NCI-H1092 treated with DMSO at 0.1 percent for 48 hours (cell line): ENCODE measurements at places on chromosomes 4 and X.

DNA sequence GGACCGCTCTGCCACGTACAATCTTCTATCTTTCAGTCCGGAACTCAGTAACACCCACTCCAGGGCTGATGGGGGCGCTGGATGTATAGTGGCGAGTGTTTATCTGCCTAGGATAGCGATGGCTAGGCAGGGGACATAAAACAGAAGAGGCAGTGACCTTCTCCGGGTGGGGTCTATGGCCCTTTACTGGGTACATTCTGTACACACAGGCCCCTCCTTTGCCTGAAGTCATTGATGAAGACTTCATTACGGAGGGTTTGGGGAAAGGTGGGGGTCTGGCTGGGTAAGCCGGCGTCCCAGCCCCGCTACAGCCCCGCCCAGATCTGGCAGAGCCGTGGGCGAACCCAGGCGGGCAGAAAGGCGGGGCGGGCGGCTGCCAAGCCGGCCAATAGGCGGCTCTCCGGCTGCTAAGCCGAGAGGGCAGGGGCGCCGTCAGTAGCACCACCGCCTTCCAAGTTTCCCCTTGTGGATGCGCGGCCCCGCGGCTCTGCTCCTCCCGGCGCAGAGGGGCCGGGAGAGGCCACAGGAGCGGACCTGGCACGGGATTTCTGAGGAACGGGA lies at the start of gene CHST7:
CHST7 (plus strand) TSS at position 435 of the 561 bp plus-strand sequence. CDS start 167 bp downstream, outside the sequence.
- peak; percentile 83 for DNase-seq

GRCh38 chr4:186881521-186882220 lies 158.0 kb upstream of the FAT1 start:
- no peak for DNase-seq

DNA sequence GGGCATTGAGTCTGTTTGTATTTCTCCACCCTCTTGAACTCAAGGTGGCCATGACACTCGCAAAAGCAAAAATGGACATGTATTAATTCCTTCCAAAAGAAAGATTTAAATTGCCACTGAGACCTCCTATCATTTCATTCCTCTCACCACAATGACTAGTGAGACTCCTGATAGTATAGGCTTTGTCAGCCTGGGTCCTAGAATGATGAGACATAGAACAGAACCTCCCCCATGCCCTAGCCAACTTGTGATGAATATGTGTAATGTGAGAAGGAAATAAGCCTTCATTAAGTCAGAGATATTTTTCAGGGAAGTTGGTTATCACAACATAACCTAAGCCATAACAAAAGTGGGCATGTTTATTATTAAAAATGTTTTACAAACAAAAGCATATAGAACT lies 62.5 kb downstream of the ASB9 start:
- DNase-seq: peak; percentile 29

GRCh38 chr4:38072578-38072977 lies 112.4 kb downstream of the PTTG2 start:
- no peak for DNase-seq

DNA sequence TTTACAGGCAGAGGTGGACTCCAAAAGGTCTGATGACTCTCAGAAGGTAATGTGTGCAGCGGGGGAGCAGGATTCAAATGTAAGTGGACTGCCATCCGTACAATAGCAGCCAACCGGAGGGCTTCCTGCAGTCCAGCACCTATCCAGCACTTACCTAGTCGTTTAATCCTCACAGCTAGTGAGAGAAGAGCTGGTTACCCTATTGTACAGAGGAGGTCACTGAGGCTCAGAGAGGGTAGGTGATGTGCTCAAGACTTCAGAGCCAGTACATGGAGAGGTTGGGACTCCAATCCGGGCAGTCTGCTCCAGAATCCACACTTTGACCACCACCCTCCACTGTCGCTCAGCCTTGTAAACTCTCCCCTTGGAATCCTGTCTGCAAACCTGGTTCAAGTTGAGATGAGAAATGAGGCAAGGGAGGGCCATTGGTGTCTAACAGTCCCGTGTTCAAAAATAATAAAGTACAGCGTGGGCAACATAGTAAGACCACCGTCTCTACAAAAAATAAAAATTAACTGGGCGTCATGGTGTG lies 22.5 kb upstream of the JAKMIP1 start:
- no peak for DNase-seq

GRCh38 chr4:81506731-81507130 lies 35.0 kb upstream of the RASGEF1B start:
- no peak for DNase-seq

DNA sequence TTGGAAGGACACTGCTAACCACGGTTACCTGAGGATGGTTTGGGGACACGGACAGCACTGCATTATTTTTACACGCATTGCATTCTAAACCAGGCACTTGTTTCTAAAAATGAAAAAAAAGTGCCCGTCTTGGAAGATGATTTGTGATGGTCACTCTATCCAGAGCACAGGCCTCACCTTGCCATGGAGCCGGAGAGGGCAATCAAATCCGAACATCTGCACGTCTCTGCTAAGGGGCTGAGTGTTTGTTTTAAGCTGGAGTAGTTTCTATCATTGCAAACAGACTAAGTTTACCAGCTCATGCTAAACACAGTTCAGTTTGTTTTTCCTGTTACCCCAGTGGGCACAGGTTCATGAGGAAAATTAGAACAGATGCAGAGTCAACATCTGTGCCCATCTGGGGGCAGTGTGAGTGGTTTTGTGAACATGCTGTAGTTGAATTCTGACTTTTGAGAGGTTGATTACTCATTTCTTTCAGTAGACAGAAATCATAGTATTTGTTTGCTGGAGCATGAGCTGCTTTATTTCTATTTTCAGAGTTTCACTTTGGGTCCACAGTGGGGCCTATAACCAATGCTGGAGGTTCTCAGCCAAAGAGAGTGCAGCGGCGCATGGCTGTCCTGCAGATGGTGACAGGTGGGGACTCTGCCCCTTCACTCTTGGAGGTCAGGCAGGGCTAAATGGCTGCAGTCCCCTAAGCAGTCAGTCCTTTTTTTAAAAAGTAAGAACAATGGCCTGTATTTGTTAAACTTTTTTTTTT lies 65.4 kb upstream of the ENPP6 start:
- peak; percentile 51 for DNase-seq
